CD8-positive, alpha-beta memory T cell (primary cell): ENCODE measurements at places on chromosomes 7 and 10. TPM values are rescaled to one million over a fixed set of nuclear protein-coding genes. Genes with fewer than 3 reads are reported as not detected.

HIP1 gene
- 6.7 TPM for total RNA-seq

SEC31B gene
- total RNA-seq, result 15.8 TPM

ANKRD26 gene
- 9.7 TPM for total RNA-seq

TSPAN12 gene
- not detected for total RNA-seq

ATG9B gene
- total RNA-seq, result 3.8 TPM

MALRD1 gene
- not detected for total RNA-seq
